ENCODE measurements at places on chromosomes 3 and 15.

- DNase-seq: no peak
Measured at GRCh38 chr3:1288805-1289494, 196.1 kb downstream of the CNTN6 start.

GRCh38 chr3:39505866-39506742, 38.6 kb downstream of the MOBP start:
- DNase-seq: no peak

GRCh38 chr3:177574222-177574856, 377.1 kb upstream of the TBL1XR1 start:
- no peak for DNase-seq

DNA sequence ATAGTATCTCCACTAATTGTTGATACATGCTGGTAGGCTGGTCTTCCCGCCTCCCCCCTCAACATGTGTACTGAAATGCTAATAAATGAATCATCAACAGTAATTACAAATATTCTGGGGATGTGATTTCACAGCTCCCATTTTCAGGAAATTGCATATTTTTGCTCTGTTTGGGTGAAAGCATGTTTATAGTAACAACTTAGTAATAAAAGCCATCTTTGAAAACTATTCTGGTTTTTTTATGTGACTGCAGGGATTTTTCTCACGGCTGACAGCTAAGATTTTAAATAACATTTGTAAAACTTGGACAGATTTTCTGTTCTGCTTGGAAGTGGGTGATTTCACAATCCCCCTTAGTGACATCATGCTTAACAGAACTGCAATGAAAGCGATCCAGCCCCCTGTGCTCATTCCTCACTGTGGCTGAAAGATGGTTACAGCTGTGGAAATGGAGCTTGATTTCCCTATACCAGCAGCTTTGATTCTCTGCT, 25.6 kb upstream of the FAM174B start:
- no peak for DNase-seq

GRCh38 chr3:101631098-101631796, 45.7 kb downstream of the ZBTB11 start:
- no peak for DNase-seq

- no peak for DNase-seq
Measured at GRCh38 chr3:29527246-29527645, 246.4 kb downstream of the RBMS3 start.

DNA sequence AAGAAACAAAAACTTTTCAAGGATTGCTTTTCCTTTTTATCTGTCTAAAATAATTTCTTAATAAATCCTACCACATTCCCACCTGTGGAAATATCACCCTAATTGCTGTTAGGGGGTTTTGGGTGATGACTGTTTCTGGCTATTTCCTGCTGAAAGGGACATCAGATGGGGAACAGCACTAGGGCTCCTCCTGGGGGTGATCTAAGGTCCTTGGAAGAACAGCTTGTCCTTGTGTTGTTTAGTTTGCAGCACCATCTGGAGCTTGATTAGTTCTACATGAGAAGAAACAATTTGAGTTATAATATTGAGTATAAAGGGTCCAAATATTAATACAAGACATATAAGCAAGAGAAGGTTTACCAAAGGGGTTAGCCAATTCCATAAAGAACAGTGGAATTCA, 18.7 kb downstream of the OR5H15 start:
- no peak for DNase-seq

DNA sequence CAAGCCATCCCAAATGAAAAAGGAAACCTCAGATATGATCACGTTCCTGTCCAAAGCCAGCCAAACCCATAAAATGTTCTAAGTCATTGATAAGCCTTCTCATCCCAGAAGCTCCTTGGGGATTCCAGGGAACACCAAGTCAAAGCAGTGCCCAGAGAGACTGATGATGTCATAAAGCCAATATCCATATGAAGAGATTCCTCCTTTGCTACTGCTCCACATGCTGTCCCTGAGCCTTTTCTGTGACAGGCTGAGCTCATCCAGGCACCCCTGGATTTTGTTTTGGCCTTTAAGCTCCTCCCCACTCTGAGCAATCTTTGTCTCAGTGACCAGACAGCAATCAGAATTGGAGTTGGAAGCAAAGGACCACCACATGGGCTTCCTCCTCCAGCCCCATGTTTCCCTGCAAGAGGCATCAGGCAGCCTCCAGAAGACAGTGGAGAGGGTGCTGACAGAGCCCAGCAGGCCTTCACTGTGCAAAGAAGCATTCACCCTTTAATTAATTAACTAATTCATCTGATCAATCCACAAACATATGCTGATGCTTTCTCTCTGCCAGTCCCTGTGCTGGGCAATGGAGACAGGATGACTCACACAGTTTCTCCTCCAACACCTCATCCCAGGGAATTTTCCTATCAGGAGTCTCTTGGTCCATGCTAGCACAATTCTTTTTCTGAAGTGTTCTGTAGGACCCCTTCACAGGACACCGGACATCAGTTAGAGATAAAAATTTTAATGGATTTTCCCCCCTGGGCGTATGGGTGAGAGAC, 25.0 kb downstream of the MEX3B start:
- no peak for DNase-seq

DNA sequence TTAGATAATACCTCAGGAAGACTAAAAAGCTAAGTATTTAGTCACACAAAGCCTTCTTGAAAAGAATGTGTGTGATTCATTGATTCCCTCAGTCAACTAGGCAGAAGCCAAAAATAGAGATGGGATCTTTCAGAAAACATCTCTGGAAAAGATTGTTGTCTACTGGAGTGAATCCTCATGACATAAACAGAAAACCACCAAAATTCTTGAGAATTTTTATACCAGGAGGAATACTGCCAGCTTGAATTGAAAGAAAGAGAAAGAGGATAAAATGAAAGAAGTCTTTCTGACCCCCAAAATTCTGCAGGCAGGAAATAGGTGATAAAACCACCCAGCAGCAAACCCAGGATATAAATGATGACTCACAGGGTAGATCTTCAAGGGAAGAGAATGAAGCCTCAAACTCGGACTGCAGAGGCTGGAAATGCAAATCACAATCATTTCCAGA, 363.1 kb upstream of the PLSCR5 start:
- DNase-seq: no peak

DNA sequence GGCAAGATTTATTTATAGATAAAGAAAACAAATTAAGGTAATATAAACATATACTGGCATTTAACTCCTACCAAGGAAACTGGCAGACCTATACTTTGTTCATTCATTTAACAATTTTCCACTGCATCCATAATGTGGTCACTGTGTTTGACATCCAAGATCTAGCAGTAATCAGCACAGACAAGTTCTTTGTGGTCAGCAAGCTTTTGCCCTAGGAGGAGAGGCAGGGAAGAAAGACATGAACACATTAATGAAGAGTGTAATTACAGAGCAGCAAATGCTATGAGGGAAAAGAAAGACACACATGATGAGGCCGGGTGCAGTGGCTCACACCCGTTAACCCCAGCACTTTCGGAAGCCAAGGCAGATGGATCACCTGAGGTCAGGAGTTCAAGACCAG, 34.4 kb downstream of the SUCLG2 start:
- no peak for DNase-seq

DNA sequence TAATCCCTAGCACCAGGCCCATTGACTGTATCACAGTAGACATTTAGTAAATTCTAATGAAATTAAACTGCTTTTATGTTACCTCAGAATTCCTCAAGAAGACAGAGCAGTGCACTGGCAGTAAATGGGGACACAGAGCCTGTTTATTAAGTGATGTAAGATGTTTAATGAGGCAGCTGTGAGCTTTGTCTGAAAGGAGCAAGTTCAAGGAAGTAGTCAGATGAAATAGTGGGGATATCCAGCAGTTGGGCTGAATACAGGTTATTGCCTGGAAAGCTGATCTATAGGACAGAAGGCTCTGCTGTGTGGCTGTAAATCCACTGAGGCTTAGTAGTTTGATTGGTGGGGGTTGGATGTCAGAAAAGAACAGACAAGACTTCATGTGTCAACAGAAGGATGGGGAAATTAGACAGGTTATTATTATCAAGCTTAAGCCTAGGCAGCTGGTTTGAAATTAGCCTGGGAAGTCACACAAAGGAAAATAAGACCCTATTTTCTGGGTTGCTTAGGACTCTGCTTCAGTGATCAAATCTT, 62.2 kb downstream of the PFN2 start:
- no peak for DNase-seq

DNA sequence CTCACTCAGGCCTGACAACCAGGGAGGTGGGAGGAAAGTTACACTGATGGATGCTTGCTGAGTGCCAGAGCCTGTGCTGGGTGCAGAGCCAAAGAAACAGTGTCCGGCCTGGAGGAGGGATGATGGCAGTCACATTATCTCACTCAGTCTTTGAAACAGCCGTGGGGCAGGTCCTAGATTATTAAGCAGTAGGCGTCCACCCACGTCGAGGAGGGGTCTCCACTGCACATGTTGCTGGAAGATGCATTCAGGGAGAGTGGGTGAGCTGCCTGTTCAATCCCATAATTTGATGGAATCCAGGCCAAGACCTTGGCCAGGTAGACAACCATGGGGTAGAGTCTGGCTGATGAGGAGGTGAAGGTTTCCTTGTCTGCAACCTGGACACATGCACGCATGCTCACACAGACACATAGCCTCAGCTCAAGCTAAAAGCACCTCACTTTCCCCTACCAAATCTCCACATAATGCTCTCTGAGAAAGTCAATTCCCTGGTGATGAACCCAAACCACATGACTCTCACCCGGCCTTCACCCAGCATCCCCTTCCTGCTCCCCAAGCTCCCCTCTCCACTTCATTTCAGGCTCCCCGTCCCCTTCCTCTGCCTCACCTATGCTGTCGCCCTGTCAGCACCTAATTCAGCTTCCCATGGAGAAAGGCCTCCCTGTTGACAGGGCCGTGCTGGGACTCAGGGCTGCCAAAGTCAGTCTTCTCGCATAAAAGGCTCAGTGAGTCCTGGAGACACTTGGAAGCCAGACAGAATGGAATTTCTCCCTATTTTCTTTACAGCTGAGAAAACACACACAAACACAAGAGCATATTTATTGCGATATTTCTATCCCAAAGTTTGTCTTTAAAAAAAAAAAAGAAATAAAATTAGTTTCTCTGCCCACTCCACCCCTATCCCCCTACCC, 29.8 kb downstream of the ACAN start:
- DNase-seq: no peak

GRCh38 chr3:151499168-151499567, 38.3 kb upstream of the IGSF10 start:
- DNase-seq: no peak

GRCh38 chr3:67521053-67521646, 133.3 kb downstream of the SUCLG2 start:
- no peak for DNase-seq

GRCh38 chr3:196311-197148, at the start of gene CHL1:
CHL1 (plus strand) TSS chr3:196763; CDS start chr3:319777, 123,014 bp downstream.
- no peak for DNase-seq

GRCh38 chr3:15685927-15686326, 84.4 kb downstream of the BTD start:
- no peak for DNase-seq

GRCh38 chr3:17749281-17749680, 6.8 kb upstream of the TBC1D5 start:
- DNase-seq: no peak

DNA sequence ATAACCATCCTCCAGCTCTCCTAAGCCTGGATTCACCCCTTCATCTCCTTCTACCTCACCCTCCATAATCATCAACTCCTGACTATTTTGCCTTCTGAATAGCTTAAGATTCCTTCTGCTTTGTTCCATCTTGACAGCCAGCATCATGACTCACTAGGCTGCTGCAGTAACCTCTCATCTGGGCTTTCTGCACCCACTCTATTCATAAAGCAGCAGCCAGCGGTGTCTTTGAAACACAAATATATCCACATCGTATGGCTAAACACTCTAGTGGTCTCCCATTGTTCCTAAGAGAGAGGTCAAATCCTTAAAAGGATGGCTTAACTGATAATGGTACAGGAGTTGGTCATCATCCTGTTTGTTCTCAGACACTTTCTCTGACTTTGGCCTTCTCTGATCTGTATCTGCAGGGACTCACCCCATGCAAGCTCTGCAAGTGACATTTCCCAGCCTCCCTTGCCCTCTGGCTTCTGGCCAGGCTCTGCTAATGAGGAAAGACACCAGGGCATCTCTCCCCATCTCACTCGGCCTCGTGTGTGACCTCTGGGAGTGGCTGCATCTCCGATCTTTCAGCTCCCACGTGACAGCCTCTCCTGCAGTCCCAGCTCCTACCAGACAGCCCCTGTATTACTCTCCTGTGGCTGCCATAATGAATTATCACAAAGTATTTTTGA, 6.2 kb downstream of the GRK7 start:
- DNase-seq: no peak

DNA sequence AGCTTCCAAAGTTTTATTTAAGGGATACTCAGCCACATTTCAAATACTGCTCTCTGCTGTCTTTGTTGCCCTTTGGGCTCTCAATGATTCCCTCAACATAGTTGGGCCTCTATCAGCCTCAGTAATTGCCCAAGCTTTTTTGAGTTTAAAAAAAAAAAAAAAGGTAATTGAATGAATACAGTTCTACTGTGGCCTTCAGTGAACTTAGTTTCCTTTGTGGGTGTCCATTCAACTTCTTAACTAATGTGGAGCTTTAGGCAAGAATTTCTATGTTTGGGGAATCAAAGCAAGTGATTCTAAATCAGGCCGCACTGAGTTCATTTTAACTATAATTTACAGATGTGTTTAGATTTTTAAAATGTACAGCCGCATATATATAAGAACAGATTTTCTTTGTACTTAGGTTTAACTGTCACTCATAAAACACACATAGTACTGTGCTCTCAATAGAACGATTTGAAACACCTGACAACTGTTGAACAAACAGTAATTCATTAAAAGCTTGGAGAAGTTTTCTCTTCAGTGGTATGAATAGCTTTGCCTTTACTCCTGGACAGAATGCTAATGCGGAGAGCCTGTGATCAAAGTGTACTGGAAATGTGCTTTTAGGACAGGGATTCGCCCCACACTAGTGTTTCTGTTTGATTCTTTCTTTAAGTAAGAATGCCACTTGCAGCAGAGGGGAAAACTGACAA, 844.9 kb upstream of the SEMA6D start:
- no peak for DNase-seq

DNA sequence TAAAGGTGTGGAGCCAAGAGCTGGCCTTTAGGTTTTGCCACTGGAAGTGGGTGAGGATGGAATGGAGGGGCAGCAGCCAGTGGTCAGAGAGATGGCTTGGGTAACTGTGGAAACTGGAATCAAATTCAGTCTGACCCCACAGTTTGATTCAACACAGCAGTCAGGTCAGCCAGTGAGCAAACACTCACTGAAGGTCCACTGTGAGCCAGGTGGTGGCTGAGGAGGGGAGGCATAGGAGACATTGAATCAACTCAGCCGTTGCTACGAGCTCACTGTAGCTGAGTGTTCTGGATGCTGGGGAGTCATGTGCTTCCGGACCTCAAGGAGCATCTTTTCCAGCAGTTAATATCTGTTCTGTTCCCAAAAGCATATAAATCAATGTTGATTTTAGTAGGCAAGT, 37.5 kb downstream of the LPP start:
- DNase-seq: no peak
